Activated CD4-positive, alpha-beta T cell treated with anti-CD3 and anti-CD28 coated beads, Interleukin-2, amount 50 U/mL, for 4 hours (primary cell): ENCODE measurements at places on chromosomes 6 and 20.

- DNase-seq: no peak
Measured at GRCh38 chr6:53799340-53799739, 4.5 kb downstream of the LRRC1 start.

DNA sequence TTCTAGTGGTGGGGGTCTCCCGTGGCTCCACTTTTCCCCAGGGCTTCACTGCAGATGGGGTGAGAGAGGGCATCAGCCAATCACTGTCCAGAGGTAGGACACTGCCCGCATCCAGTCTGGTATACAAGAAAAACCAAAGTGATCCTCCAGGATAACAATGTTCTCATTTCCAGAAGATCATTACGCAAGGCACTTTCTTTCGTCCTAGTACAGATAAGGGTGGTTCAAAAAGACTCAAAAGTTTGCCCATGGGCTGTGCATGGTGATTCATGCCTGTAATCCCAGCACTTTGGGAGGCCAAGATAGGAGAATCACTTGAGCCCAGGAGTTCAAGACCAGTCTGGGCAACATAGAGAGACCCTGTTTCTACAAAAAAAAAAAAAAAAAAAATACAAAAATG, 16.4 kb downstream of the GMDS start:
- no peak for DNase-seq

DNA sequence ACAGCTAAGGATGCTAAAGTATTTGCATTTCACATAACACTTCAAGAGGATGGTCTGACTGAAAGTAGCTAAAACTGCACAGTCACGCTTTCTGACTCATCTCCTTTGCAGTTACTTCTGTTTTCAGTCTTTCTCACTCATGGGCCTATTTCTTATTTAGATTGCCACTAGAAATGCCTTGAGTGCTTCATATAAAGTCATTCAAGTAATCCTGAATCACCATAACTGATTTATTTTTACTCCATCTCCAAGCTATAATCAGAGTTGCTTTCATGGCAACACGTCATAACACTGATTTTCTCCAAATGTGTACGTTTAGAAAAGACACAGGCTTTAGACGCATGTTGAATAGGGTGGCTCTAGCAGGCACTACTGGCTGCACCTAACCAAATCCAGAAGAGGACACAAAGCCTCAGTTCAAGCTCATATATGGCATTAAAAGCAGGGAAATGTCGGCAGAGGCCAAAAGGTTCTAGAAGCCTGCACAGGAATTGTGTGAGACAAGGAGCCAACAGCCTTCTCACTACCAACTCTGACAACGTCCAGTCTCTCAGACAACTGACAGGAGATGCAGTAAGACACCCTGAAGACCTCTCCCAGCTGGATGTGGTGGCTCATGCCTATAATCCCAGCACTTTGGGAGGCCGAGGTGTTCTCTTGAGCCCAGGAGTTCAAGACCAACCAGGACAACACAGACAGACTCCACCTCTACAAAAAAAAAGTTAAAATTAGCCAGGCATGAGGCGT, 64.1 kb upstream of the BEND6 start:
- DNase-seq: no peak

GRCh38 chr20:46931699-46932098, 37.1 kb downstream of the EYA2 start:
- DNase-seq: no peak

DNA sequence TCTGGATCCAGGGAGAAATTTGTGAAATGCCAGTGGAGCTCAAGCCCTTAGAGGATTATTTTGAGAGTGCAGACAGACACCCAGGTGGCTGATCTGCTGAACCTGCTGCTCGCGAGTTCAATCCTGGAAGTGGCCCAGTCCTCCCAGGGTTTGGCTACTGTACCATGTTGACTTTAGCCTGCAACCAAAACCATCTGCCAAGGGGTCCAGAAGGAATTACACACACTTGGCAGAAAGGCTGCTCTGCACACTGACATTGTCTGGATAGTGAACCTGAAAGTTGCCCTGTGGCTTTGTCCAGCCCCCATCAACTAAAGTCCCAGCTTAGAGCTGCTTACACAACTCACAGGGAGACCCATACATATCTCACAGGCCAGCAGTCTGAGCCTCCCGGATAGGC, 21.6 kb upstream of the PI3 start:
- no peak for DNase-seq

- no peak for DNase-seq
Measured at GRCh38 chr20:36548006-36548315, 6.6 kb downstream of the MYL9 start.

- DNase-seq: no peak
Measured at GRCh38 chr6:157145656-157146285, 177.5 kb downstream of the TMEM242 start.

DNA sequence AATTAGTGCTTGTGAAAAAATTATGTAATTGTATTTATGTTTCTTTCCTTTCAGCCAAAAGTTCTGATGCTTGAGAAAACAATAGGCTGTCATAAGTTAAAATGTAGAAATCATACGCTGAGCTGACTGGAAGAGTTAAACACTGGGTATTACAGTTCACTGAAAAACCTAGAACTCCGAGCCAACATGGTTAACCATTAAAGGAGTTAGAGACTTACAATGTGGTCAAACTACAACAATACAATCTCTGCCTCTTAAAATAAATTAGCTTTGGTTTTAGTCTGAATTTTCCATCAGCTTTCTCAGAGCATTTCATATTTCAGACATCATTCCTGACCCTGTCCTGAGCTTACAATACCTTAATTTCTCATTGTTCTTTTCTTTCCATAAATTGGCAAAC, 91.0 kb downstream of the COL12A1 start:
- no peak for DNase-seq

DNA sequence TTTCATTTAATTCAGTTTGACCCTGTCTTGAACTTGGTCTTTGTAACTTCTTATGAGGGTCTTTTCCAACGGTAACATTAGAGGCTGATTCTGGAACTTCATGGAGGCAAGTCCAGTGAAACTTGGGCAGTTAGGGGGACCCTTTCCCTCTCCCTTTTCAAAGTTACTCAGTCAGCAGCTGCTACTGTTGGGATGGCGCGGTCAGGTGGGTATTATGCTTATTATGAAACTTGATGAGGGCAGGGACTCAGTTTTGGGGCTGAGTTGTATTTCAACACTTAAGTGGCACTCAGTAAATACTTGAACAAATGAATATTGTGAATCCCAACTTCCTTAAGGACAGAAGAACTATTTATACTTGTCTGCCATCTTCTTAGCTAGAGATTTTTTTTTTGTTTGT, 20.8 kb downstream of the TOP1 start:
- DNase-seq: no peak

- no peak for DNase-seq
Measured at GRCh38 chr6:98967616-98968015, 19.9 kb upstream of the FBXL4 start.

GRCh38 chr6:22059126-22059525, 237.7 kb downstream of the PRL start:
- DNase-seq: no peak

DNA sequence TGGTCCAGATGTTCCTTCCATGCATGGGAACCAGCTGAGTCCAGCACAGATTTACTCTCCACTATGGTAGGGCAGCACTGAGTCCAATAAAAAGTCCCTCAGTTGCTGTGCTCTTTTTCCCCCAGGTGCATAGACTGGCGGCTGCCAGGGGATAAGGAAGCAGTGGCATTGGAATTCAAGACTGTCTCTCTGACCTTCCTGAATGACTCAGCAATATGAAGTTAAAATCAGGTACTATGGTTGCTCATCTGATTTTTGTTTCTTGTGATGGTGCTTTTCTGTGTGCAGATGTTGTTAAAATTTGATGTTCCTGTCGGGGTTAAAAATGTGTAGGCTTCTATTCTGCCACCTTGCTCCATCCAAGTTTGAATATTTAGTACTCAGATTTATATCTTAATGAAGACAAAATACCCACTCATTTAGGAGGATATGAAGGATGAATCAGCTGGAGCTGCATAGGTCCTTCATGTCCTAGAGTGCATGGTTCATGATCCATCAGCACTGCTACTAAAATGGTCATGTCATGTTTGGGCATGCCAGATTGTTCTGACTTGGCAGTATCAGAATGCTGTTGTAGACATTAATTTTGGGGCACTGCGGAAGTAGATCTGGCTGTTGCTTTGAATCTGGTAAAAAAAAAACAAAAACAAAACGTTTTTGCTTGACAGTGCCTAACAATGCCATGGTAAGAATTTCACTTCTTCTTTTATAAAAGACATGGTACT, 321.2 kb upstream of the MAP3K7 start:
- DNase-seq: no peak

DNA sequence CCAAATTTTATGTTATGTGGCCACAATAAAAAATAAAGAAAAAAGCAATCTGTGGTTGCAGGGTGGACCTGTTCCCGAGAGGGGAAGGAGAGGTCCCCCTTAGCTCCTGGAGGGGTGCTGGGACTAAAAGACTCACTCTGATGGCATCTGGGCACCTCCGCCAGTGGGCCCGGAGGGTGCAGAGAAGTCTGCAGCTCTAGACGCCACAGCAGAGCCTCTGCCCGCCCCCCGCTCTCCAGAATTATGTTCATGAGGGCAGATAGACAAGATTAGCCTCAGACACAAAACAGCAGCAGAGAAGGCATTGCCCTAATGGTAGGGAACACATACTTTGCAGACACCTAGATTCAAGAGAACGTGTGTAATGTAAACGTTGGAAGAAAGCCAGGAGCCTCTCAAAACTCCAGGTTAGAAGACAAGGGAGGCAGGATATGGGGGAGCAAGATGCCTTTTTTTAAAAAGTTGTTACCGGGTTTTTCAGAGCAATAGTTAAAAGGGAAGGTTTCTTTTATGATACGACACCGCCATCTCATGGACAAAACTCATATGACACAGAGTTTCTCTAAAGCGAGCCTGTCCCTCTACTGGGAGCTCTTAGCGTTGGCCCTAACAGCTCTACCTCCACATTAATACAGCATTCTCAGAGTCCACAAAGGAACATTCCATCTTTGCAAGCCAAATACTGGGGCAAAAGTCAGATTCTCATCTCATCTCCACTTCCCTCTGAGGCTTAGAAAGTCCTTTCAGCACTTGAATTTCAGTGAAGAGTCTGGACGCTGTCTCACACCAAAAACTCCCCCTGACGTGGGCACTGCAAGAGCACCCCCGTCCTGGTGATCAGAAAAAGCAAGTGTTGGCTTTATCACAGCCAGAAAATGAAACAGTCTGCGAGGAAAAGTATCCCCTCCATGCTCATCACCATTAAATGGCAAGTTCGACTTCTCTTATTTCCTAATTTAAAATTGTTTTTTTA, 47.2 kb downstream of the FOXF2 start:
- DNase-seq: peak; percentile 10

- DNase-seq: no peak
Measured at GRCh38 chr6:7727086-7727945, 1.4 kb downstream of the BMP6 start.
